Hematopoietic multipotent progenitor cell treated with erythropoietin and hydrocortisone succinate and interleukin-3 and kit ligand, for 17 days (in vitro differentiated cells): ENCODE measurements at places on chromosomes 6 and 20.

- DNase-seq: no peak
These were observed 79.3 kb downstream of the AHI1 start for GRCh38 chr6:135418040-135418760.

DNA sequence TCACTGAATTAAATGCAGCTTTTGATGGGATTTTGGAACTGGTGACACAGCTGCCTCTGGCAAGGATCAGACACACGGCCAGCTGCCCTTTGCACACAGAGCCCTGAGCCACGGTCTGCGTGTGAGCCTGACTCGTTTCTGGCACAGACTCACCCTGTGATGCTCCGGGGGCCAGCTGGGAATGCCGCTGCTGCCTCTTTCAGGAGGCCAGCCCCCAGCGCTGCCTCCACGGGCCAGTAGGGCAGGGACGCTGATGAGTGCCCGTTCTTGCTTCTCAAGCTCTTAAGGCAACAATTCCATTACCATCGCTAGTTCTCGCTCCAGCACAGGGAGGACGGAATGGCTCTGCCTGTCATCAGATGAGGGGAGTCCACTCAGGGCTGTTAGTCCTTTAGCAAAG, 61.6 kb downstream of the IRF4 start:
- DNase-seq: no peak

DNA sequence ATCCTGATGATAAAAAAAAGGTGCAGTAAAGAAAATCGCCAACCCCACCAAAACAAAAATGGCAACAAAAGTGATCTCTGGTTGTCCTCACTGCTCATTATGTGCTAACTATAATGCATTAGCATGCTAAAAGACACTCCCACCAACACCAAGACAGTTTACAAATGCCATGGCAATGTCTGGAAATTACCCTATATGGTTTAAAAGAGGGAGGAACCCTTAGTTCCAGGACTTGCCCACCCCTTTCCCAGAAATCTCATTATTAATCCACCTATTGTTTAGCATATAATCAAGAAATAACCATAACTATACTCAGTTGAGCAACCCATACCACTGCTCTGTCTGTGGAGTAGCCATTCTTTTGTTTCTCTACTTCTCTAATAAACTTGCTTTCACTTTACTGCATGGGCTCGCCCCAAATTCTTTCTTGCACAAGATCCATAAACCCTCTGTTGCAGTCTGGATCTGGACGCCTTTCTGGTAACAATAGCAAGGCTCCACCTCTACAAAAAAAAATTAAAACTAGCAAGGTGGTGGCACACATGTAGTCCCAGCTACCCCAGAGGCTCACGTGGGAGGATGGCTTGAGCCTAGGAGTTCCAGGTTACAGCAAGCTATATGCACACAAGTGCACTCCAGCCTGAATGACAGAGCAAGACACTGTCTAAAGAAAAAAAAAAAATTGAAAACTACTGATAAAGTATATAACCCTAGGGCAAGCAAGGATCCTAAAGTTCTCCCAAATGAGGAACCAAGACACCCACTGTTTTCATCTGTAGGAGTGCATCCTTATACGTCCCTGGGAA, 278.8 kb upstream of the JARID2 start:
- DNase-seq: no peak

DNA sequence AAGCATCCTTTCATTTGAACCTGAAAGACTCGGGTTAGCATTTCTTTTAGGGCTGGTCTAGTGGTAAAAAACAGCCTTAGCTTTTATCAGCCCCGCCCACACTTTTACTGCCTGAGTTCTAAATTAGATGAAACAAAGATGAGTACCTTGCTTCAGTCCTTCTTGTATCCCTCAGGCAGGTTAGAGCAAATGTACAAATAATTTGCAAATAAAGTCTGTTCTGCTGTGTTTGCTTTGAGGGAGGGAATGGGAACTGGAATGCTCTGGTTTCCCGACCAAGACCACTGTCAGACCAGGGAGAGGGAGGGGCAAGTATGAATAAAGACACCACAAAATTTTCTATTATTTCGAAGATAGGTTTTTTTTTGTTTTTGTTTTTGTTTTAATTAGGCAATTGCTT, 85.5 kb upstream of the FLRT3 start:
- DNase-seq: no peak

GRCh38 chr6:154511791-154512190, 1.3 kb upstream of the CNKSR3 start:
- no peak for DNase-seq

- DNase-seq: no peak
These were observed 428.8 kb upstream of the ARID1B start for GRCh38 chr6:156348424-156348823.

GRCh38 chr6:85920782-85921181, 278.1 kb upstream of the SYNCRIP start:
- DNase-seq: no peak

DNA sequence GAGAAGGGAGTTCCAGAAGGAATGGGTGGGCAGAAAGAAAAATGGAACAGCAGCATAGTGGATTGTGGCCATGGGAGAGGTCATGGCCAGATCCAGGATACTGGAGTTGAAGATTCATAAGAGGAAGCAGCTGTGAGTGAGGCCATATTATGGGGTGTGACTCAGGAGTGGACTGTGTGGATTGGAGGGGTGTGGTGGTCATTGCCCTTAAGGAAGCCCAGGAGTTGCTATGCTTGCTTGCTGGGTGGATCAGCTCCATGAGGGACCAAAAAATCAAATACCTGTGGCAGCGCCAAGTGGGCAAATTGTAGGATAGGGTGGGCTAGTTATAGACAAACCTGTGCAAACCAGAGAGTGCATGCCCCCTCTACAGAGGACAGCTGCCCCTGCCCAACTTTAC, 18.3 kb downstream of the LRRC1 start:
- DNase-seq: no peak

- DNase-seq: no peak
These were observed 155.4 kb downstream of the SMOC2 start for GRCh38 chr6:168596344-168596743.

DNA sequence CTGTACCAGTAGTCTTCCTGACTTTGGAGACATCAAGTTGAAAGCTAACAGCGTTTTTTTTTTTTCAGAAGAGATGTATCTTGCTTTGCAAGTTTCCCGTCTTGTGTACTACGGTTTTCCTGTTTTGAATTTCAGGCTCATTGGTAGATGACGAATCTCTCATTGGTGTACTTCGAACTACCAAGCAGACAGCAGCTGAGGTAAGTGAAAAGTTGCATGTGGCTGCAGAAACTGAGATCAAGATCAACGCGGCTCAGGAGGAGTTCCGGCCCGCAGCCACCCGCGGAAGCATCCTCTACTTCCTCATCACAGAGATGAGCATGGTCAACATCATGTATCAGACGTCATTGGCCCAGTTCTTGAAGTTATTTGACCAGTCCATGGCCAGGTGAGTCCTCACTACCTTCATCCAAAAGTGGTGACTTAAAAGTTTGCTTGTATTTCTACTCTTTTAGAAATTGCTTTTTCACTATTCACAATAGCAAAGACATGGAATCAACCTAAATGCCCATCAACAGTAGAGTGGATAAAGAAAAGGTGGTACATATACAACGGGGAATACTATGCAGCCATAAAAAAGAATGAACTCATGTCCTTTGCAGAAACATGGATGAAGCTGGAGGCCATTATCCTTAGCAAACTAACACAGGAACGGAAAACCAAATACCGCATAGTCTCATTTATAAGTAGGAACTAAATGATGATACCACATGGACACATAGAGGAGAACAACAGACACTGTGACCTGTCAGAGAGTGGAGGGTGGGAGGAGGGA, 110.6 kb upstream of the GLP1R start:
- DNase-seq: no peak

DNA sequence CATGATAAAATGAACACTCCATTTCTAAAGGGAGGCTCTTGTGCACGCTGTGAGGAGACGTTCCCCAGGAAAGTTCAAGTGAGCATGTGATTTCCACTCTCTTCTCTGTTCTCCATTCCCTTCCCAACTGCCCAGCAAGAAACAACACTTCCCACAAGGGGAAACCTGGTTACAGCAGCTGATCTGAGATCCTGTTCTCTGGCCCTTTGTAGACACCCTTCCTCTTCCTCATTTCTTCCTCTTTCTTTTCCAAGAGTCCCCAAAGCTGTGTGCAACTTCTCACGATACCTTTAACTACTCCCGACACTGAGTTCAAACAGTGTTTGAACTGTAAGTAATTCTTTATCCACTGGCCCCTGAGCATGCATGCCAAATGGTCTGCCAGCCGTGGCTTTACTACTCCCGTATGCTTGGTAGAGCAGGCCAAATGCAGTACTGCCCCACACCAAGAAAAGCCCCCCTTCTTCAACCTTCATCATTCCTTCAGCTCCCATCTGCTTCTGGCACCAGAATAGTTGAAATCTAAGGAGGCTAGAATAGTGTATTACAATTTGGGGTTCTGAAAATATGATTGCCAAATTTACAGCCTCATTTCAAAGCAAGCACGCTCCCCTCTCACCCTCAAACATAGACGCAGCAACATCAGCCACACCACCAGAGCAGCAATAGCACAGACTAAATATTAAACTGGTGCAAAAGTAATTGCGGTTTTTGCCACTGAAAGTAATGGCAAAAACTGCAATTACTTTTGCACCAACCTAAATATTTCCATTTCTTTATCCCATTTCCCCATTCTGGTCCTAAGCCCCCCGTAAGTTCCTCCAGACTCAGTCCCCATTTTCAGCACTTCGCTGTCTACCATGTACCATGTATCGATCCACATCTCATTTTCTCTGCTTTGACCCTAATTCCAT, 4.3 kb downstream of the HLA-DMB start:
- no peak for DNase-seq

- no peak for DNase-seq
These were observed 263.9 kb upstream of the JARID2 start for GRCh38 chr6:14981960-14982359.

GRCh38 chr6:89386917-89387491, 25.1 kb downstream of the RRAGD start:
- DNase-seq: no peak

DNA sequence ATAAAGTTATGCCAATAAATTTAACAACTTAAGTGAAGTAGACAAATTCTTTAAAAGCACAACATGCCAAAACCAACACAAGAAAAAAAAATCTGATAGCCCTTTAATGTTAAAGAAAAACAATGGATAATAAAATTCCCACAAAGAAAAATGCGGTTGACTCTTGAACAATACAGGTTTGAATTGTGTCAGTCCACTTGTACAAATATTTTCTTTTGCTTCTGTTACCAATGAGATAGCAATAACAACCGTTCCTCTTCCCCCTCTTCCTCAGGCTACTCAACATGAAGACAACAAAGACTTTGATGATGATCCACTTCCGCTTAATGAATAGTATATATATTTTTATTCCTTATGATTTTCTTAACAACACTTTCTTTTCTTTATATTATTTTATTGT, 283.9 kb upstream of the MAN1A1 start:
- no peak for DNase-seq

DNA sequence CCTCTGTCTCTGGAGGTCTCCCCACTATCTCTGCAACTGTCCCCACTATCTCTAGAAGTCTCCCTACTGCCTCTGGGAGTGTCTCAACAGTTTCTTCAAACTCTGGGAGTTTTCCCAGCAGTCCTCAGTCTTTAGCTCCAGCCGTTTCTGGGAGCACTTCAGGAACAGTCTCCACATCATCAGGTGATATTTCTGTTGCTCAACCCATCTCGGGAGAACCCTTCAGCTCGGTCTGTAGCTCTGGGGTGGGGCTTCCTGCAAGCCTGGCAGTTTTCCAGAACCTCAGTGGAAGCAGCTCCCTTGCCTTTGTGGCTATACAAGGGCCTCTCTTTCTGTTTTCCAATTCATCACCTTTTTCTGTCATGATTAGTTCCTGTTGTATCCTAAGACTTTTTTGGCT, 3.0 kb upstream of the SFTA2 start:
- DNase-seq: no peak

- no peak for DNase-seq
These were observed 103.9 kb downstream of the ESR1 start for GRCh38 chr6:151911401-151911800.

GRCh38 chr20:45073221-45073620, 27.7 kb downstream of the KCNS1 start:
- DNase-seq: no peak

DNA sequence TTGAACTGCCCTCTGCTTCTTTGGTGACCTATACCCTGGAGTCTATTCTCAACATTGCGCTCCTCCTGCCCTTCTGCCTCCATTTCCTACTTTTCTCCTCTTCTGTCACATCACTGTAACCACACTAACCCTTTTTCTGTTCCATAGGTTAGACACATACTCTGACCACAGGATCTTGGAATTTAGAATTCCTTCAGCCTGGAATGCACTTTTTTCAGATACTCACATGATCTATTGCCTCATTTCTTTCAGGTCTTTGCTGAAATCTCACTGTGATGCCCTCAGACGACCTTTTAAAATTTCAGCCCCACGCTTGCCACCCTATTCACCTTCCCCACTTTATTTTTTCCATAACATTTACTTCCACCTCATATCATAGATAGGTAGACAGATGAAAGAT, 5.1 kb downstream of the VNN1 start:
- no peak for DNase-seq

GRCh38 chr6:76057469-76057868, 15.0 kb downstream of the IMPG1 start:
- DNase-seq: no peak

GRCh38 chr6:167541544-167541943, 216.7 kb downstream of the TTLL2 start:
- no peak for DNase-seq

- no peak for DNase-seq
These were observed 270.3 kb upstream of the ECI2 start for GRCh38 chr6:4405621-4406212.

- DNase-seq: no peak
These were observed 3.3 kb downstream of the EIF2S2 start for GRCh38 chr20:34108616-34109174.

GRCh38 chr20:36974660-36975059, 23.2 kb upstream of the SAMHD1 start:
- DNase-seq: no peak

DNA sequence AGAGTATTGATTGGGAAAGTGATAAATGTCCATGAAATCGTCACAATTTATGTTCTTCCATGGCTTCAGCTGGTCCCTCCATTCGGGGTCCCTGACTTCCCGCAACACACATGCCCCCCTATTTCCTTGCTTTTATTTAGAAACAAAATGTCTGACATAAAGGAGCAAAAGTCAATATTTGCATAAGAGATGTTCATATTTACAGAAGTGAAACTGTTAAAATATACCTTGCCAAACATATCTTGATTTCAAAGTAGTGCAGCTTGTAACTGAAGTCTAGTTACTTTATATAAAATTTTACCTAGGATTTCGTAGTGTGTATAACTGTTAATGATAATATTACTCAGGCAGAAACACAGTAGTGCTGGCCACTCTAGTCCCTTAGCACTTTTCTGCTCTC, 548.9 kb upstream of the ADGRB3 start:
- DNase-seq: no peak

DNA sequence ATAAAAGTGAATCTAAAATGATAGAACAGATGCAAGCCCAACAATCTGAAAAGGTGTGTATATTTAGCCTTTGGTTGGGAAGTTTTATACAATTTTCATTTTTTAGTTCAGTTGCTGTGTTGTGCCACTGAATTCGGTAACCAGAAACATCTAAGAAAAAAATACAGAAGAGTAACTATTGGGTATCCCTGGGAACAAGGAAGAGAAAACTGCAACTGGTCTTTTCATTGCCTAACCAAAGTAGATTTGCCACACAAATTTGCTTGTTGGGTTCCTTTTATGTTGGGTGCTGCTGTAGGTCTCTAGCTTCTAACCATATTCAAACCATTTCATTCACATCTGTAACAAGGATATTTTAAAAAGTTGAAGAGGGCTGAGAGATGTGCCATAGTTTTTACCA, 2.8 kb upstream of the TMEM30A start:
- no peak for DNase-seq

GRCh38 chr6:7589221-7589620, 777 bp upstream of the SNRNP48 start:
- DNase-seq: no peak

- DNase-seq: no peak
These were observed 15.4 kb upstream of the MYLK2 start for GRCh38 chr20:31803552-31804291.
